ENCODE measurements at places on chromosomes 2 and 18.

DNA sequence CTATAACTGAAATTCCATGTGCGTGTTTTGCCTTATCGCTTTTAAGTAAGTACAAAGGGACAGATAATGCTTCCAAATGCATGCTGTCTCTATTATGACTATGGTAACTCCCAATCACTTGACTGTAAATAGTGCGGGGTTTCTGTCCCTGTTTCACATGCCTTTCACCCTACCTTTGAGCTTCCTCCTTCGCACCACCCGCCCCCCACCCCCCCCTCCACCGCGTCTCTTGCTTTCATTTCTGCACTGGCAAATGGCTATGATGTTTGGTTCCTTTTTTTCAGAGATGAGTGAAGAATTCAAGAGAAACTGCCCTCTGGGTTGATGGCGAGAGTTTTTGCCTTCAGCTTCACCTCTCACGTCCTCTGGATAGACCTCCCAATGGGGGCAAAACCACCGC, 25.0 kb upstream of the SPP2 start:
- DNase-seq, result no peak

DNA sequence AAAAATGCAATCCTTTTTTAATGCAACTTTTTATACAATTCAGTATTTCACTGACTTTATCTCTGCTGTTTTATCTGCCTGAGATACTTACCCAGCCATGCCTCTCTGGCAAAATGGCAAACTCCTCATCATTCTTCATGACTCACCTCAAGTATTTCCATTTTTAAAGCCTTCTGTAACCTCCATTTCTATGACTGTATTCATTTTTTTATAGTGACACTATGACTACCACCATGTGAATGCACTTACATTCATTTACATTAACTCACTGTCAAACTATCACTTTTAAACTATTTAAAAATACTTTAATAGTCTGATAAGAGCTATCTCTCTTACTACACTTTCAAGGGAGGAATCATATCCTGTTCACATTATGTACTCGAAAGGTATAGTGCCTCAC, 99.4 kb upstream of the SCN7A start:
- no peak for DNase-seq

GRCh38 chr2:206713746-206714145, 4.5 kb downstream of the DYTN start:
- no peak for DNase-seq

- no peak for DNase-seq
Measured at GRCh38 chr2:177550264-177551200, 158.0 kb downstream of the AGPS start.

DNA sequence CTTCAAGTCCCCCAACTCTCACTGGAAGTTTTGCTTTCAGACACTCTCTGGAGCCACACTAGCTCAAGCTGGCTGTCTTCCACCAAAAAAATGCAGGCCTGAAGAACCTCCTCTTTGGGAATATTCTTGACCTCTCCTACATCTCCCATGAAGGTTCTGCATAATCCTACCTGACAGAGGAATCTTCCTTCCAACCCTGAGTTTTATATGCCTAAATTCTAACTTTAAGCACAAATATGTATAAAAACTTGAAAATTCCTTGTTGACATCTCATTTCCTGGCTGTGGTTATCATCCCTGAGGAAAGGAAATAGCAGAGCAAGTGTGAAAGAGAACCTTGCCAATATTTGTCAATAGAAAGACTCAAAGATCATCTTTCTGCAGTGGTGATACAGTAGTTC, 249.0 kb downstream of the LPIN1 start:
- DNase-seq, result no peak

DNA sequence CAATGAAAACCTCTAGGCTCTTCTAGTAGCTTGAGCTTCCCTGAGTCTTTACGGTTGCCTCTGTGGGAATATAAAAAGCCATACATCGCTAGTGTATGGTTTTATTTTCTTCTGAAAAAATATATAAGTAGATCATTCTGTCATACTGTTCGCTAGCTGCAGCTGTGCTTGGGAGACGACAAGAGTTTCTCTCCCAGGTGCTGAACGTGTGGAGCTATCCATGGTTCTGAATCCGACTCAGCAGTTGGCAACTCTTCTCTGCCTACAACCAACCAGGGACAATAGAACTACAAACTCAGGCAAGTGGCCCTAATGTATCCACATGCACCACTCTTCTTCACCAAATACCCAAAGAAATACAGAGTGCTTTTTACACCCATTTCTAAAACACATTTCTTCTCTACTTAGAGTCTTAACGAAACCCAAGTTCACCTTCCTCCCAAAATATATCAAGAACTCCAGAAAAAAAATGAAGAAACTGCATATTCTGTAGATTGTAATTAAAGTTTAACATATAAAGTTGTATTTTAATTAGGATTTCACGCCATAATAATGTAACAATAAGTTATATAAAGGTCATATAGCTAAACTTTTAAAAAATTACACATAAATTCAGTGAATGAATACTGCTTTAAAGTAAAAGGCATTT, 2.2 kb upstream of the KCNH7 start:
- DNase-seq, result no peak

DNA sequence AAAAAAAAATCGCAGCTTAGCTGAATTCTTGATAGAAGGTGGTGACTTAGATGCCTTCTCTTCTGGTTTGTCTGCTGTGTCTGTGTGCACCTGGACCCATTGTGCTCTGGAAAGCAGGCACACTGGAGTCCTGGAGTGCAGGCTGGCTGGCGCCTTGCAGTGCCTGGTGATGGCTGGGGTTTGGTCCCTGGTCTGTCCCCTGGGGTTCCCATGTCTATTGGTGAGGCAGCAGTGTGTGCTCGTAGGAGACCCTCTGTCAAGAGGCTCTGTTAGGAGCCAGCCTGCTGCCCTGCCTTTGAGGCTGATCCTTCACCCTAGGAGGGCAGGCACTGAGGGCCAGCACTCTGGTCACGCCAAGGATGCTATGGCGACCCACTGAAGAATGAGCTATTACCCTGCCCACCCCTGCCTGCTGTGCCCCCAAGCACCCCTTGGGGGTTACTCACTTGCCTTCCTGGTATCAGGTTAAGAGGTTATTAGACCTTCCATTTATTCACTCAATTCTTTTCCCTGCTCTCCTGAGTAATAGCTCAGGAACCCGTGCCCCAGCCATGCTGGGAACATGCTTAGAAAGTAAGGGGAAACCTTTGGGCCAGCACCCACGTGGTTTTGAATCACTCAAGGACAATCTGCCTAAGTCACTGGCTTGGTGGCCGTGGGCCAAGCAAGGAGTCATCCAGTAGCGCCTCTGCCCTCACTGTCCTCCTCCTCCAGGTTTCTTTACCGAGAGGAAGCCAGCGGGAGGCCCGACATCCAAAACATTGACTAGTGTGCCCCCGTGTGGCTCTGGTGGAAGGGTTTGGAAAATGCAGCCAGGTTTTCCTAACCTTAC, 284.5 kb downstream of the PRKCE start:
- peak; percentile 23 for DNase-seq
